Osteoblast (primary cell): ENCODE measurements at places on chromosomes 1 and 21.

GRCh38 chr1:234600418-234601281, 9.3 kb downstream of the IRF2BP2 start:
- no peak for DNase-seq

DNA sequence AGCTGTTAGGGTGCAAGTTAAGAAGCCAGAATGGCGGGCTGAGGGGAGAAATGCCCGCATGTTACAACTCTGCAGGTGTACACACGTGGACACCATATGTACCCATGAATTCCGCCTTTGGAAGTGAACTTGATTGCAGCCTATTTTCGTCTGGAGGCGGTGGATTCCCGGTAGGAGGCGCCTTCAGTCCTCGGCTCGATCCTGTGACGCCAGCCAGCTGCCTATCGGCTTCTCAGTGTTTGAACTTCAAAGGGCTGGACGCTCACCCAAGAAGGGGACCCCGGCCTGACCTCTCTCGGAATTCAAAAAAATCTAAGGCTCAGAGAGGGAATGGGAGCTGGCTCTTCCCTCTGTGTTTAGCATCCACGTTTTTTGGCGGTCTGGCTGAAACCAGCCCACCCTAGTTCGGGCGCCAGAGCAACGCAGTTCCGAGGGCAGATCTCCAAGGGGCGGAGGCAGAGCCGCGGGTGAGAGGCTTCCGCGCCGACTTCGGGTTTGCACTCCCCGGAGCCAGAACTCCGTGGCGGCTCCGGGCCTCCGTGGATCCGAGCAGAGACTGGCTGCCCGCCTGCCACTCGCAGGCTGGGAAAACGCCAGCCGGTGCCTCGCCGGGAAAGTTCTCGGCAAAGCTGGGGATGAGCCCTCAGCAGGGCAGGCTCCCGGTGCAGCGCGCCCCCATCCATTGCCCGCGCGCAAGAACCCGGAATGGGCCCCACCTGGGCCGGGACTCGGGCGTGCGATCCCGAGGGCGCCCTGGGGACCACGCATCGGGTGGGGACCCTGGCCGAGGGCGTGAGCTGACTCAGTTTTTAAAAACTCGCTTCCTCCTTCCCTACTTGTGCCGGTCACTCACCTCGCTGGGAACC, 996 bp upstream of the TMEM51 start:
- peak; percentile 96 for DNase-seq

DNA sequence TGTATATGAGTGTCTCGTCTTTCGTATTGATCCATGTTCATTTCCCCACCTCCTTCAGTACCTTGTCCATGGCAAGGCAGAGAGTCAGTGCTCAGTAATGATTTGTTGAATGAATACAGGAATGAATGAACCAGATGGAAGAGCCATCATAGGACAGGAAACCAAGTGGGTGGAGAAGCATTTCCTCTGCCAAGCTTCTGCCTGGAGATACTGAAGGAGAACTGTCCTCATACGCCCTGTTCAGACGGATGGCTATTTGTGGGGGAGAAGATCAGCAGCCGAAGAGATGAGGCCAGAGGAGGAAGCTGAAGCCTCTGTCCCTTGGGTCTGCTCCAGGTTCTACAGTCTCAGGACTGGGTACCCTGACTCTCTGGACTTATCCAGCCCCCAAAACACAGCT, 5.8 kb downstream of the FAM43B start:
- peak; percentile 87 for DNase-seq

DNA sequence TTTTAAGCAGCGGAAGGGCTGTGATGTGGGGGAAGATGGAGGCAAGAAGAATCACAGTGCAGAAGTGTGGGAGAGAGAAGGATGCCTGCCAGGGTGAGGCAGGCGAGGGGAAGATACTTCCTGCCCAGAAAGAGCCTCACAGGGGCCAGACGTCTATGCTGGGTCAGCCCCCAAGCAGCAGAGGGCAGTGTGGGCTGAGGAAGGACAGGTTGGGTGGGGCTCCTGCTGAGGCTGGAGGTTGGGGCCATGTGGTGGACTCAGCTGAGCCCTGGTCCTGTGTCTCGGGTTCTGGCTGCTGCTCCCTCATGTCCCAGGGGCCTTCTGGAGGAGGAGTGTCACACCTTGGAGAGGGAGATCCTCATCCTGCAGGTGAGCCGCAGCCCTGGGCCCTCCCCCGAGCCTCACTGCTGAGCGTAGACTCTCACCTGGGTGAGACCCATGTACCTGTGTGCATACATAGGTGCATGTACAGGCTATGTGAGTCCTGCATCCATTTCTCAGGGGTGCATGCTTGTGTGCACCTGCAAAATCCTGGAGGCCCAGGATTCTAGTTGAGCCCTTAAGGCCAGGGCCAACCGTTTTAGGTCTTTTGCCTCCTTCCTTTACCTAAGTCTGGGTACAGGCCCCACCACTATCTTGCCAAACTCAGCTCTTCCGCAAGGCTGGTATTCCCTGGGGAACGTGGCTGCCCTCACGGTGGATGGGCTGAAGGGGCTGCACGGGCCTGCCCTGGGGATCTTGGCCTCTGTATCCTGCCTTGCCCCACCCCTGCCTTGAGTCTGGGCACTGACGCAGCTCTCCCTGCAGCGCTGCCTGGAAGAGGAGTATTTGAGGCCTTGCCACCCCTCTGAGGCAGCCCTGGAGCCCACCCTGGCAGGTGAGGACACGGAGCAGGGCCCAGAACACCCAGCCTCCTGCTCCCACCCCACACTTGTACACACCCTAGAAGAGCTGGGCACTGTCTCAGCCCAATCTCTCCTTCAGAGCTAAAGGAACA, 3.7 kb downstream of the CCDC24 start:
- DNase-seq: no peak

DNA sequence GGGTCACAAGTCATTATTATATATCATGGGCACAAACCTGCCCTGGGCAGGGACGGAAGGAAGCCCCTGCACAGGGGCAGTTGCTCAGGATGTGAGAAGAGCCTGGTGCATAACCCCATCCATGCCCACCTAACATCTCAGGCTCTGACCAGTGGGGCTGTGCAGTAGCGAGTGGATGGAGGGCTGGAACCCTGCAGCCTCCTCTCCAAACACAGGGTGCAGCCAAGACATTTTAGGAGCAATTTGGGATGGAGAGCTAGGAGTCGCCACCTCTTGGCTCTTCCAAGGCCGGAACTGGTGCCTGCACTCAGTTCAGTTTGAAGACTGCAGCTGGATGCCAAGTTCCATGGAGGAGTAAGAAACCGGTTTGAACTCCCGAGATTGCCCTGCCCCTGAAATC, 2.8 kb downstream of the MX1 start:
- DNase-seq: no peak

- DNase-seq: peak; percentile 78
These were observed 30.3 kb downstream of the SLX9 start for GRCh38 chr21:44969931-44970755.

DNA sequence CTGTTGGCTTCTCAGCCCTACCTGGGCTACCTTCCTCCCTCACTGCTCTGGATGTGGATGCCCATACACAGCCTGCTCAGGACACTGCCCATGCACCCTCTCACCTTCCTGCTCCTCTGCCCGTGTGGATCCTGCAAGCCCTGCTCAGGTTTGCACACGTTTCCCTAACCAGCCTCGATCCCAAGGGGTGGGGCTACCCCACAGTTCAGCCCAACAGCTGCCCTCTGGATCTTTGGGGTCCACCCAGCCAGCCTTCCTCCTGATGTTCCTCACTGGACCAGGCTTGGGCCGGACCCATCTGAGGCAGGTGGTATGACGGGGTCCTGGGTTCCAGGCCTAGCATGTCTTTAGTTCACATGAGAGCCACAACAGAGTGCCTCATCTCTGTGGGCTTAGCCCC, 4.7 kb downstream of the TMEM54 start:
- peak; percentile 69 for DNase-seq

- DNase-seq: no peak
These were observed 44.9 kb downstream of the FOXD2 start for GRCh38 chr1:47482786-47483185.

GRCh38 chr1:12621346-12622335, 3.6 kb upstream of the DHRS3 start:
- no peak for DNase-seq

DNA sequence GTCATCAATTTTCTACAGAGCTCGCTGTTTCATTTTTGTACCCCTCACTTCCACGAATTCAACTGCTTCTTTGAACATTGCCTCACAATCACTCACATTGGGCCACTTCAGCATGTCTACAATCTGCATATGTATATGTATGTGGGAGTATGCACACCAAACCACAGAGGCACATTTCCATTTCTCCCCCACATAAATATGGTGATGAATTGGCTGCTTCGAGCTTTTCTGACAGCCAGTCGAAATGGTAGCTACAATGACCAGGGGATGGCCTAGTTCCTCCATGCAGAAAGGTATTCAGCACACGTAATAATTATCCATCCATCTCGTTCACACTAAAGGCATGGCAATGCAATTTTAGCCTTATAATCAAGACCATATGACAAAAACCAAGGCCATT, 229.6 kb upstream of the ESRRG start:
- DNase-seq: no peak

- DNase-seq: no peak
These were observed 25.1 kb upstream of the HTR1D start for GRCh38 chr1:23242414-23242813.

DNA sequence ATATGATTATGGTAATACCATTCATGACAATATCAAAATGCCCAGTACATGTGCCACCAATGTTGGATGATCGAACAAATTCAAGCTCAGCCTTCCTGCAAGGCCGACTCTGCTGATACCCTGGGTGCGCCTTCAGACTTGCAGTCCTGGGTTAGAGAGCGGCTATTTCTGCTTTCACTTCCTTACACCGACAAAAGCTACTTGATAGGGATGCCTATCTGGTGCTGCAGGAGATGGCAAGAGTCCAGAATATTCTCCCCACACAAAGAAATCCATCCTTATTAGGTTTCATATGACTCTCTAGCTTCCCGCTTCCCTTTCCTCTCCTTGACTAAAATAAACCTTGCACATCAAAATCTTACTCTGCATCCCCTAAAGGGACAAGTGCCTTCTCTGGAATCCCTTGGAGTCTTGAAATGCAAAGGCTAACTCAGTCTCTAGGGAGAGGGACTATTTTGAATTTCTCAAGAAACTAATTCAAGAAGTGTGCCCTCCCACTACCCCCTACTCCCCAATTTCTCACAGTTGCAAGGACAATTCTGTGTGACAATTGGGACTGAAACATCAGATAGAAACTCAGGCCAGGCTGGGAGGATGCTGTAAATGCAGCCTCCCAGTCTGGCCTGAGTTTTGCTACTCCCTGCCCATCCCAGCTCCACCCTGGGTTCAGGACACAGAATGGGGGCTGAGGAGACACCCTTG, 103.1 kb upstream of the USP24 start:
- DNase-seq: no peak

- no peak for DNase-seq
These were observed 59.6 kb downstream of the FMN2 start for GRCh38 chr1:240151136-240151735.

GRCh38 chr21:46594276-46594675, 10.6 kb downstream of the S100B start:
- no peak for DNase-seq

GRCh38 chr1:101460739-101461138, 223.9 kb downstream of the S1PR1 start:
- DNase-seq: no peak

- no peak for DNase-seq
These were observed 74.1 kb downstream of the RRAGC start for GRCh38 chr1:38785285-38786039.

GRCh38 chr1:27934818-27935549, at the start of gene SMPDL3B:
TSS of gene SMPDL3B (plus strand) at chr1:27935000. CDS start at chr1:27935184, 184 bp downstream.
- DNase-seq: peak; percentile 36

DNA sequence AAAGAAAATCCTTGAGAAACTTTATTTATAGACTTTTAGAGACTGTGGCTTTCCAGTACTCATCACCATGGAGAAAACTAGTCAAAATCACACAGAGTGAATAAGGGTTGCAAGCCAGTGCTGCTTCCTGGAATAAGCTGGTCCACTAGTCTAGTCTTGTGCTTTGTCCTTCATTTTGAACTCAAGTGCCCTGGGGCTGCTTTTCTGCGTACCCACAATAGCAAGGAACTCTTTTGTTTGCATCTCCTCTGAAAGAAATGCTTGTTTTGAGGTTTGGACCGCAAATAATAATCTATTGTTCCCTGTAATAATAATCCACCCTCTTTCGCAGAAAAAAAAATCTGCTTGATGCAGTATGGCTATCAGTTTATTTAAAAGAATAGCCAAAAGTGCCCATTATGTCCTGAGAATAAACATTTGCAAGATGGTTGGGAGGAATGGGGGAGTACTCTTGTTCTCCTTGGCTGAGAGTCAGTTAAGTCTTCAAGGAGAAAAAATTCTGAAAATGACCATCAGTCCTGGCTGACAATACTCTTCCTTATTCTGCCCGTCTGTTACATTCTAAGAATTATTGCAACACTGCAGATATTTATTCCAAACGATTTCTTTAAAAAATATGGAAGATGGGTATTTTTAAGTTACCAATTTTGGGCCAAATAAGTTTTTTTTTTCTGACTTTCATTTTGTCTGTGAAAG, 41.9 kb downstream of the MPZL1 start:
- no peak for DNase-seq

GRCh38 chr21:15742052-15742670, 12.4 kb downstream of the USP25 start:
- DNase-seq: no peak
